Effector CD8-positive, alpha-beta T cell (primary cell): ENCODE measurements at places on chromosomes 7 and 10.

DNA sequence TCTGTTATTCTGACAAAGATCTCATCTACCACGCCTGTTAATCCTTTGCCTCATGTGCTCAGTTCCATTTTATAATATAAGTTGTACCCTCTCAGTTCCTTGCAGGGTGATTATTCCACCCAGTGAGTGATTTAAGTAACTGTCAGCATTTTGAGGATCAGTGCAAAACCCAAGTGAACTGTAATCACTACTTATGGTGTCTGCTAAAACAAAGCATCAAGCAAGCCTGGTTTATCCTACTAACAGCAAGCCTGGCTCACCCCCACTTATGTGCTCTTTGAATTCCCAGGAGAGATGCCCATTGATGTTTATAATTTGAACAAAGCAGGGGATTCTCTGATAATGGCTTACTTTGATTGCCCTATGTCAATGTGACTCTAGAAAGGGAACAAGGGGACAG, 186.8 kb upstream of the LRGUK start:
- no peak for DNase-seq

DNA sequence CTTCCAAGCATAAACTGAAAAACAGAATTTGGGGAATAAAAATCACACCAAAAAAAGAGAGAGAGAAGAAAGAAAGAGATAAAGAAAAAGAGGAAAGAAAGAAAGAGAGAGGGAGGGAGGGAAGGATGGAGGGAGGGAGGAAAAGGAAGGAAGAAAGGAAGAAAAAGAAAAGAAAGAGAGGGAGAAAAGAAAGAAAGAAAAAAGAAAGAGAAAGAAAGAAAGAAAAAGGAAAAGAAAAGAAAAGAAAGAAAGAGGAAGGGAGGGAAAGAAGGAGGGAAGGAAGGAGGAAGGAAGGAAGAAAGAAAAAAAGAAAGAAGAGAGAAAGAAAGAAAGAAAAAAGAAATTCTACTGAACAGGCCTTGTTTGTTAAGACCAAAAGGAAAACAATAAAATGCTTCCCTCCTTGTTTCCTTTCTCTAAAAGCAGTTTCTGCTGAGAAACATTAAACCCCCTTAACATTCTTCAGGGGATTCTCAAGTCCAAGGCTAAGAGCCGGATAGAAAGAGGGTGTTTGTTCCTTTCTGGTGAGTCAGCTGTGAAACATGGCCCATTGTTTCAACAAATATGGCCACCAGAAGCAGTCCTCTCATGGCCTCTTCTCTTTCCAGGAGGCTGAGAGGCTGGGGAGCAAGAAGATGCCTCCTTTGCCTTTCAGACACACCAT, 46.9 kb upstream of the GPAM start:
- DNase-seq, result no peak

- no peak for DNase-seq
These were observed 245.1 kb downstream of the CAMK1D start for GRCh38 chr10:12594448-12594944.

DNA sequence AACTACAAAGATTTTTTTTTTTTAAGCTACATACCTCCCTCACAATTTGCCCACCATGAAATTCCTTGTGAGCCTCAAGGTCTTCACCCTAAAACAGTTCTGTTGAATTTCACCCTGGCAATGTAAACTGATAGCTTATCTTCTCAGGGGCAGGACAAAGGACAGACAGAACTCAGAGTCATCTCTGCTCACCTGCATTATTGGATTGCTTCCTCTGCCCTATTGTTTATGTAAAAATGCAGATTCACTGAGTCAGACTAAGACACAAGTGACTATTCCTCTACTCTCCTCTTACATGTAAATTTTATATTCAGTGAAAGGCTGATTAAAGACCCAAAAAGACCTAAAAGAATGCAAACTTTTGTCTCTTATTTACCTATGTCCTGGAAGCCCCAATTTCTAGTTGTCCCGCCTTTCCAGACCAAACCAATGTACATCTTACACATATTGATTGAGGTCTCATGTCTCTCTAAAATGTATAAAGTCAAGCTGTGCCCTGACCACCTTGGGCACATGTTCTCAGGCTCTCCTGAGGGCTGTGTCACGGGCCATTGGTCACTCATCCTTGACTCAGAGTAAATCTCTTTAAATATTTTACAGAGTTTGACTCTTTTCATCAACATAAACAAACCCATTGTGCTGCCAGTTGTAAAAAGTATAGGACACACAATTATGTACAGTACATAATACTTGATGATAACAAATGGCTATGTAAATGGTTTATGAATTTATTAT, 440.2 kb downstream of the HTR7 start:
- no peak for DNase-seq

GRCh38 chr10:59891349-59891748, 15.0 kb downstream of the CCDC6 start:
- no peak for DNase-seq
